Vein endothelial cell (primary cell): ENCODE measurements at places on chromosomes 12 and 14. TPM values are rescaled to one million over a fixed set of nuclear protein-coding genes. Genes with fewer than 3 reads are reported as not detected.

The TAS2R42 gene
- total RNA-seq: not detected in 2 replicates

The PTPN21 gene
- 9.5 and 9.6 TPM in 2 replicates for total RNA-seq

The MYO1H gene
- not detected in 2 replicates for total RNA-seq

The ASCL4 gene
- total RNA-seq: not detected in 2 replicates

The FOXN4 gene
- not detected in 2 replicates for total RNA-seq

The AQP2 gene
- not detected in 2 replicates for total RNA-seq

The GPX2 gene
- total RNA-seq: not detected in 2 replicates

The RND1 gene
- 3.9 TPM in 2 replicates for total RNA-seq

The FAM90A1 gene
- total RNA-seq: not detected in 2 replicates

The TPPP2 gene
- total RNA-seq: not detected in 2 replicates

The NPFF gene
- not detected in 2 replicates for total RNA-seq

The TSPAN11 gene
- 7.2 and 16.5 TPM in 2 replicates for total RNA-seq

The PAPLN gene
- 10.1 and 11.4 TPM in 2 replicates for total RNA-seq

The GLI1 gene
- total RNA-seq: not detected in 2 replicates

The PITPNM2 gene
- 8.8 and 11.2 TPM in 2 replicates for total RNA-seq

The NRL gene
- total RNA-seq: 0.98 and 1.1 TPM in 2 replicates

The MEG3 gene
- 10.8 and 11.0 TPM in 2 replicates for total RNA-seq

The RAPGEF3 gene
- 43.8 and 45.7 TPM in 2 replicates for total RNA-seq

The RFLNA gene
- 0.76 and 2.6 TPM in 2 replicates for total RNA-seq

The GUCY2C gene
- total RNA-seq: not detected in 2 replicates

The SMCO2 gene
- total RNA-seq: not detected in 2 replicates

The TAS2R9 gene
- 0.19 TPM in 1 of 2 replicates, not detected in the other for total RNA-seq
